ENCODE measurements at places on chromosomes 11 and 22.

DNA sequence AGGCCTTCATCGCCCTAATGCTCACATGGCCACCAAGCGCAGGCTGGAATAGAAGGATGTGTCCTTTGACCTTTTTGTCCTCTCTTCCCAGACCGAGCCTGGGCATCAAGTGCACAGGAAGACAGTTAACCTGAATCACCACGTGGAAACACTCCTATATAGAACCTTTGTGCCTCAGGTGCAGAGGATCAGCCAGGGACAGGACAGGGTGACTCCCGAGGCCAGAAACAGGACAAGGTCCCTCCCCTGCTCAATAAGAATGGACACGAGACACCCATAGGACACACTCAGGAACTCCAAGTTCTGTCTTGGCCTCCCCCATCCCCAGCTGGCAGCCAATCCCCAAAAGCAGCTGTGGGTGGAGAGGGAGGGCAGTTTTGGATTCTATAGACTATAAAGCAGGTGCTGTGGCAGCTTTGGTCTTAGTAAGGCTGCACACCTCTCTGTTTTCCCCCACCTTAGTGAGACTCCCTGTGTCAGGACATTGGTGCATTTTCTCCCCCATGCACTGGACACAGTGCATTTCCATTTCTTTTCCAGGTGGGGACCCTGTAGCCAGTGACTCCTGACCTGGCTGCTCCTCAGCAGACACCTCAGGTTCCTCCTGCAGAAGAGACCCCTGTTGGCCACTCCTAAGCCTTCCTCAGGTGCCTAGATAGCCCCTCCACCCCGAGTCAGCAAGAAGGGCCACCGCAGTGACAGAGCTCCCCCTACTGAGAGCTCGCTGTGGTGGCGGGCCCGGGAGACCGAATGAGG, 43.6 kb upstream of the POU2AF1 start:
- no peak for DNase-seq

DNA sequence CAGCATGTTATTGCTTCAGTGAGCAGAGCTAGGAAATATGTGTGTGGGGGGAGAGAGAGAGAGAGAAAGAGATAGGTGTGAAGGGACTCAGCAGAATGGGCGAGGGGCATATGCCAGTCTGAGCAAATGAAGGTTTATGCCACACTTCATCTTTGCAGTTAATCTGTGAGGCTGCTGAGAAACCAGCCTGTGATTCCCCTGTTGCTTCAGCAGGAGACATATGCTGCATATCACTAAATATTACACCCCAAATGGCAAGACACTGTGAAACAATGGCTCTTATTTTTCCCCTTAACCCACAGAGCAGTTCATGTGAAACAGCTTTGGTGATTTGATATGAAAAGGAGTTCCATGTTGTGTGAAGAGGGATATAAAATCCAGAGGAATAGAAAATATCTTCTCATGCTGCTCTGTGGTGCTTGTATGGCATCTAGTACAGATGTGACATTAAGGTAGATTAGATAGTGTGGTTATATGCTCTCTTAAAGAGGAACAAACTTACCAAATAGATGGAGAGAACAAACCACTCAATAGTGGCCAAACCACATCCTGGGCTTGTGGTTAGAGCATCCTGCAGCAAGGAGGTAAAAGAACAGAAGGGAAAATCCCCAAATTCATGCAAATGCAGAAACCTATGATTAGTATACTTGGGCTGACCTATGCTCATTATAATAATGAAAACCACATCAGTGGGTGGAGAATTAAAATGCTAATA, 864.2 kb downstream of the FAM181B start:
- no peak for DNase-seq

DNA sequence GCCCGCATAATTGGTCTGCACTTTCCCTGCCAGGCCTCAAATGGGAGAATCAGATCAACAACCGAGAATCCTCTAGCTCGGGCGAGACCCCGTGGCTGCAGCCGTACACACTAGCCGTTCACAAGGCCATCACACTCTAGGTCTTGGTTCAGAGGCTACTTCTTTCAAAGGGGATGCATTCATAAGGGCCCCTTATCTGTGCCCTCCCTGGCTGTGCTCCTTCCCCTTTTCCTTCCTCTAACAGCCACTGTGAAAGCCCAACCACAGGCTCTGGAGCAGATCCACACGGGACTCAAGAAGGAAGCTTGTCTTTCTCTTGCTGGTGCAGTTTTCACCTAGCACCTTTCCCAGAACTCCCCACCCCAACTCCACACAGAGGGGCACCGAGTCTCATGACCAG, 24.5 kb downstream of the SMIM38 start:
- no peak for DNase-seq

DNA sequence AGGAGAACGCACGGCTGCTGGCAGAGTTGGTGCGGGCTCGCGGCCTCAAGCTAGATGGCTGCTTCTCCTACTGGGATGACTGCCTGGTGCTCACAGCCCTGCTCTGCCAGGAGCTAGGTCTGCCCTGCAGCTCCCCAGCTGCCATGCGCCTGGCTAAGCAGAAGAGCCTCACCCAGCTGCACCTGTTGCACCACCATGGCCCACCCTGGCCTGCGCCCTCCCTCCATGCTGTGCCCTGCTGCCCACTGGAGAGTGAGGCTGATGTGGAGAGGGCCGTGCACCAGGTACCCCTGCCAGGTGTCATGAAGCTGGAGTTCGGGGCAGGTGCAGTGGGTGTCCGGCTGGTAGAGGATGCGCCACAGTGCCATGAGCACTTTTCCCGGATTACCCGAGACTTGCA, 4.8 kb upstream of the RPS6KB2 start:
- no peak for DNase-seq

DNA sequence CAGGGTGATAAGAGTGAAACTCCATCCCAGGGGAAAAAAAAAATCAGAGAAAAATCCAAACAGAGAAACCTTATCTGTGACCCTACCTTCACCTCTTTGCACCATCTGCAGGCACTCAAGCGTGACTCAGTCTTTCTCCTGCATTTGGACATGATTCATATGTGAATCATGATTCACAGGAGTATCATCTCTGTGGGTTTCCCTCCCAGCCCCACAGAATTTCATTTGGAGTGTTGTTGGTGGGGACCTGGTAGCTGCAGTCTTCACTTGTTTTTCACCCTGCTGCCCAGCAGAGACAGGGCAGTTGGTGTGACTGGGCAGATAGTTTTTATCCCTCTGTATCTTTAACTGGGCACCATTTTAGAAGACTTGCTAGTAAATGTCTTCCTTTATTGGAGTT, 75.7 kb downstream of the DEPDC5 start:
- DNase-seq, result no peak

- DNase-seq, result no peak
Measured at GRCh38 chr11:128809128-128809527, 58.0 kb downstream of the KCNJ1 start.

DNA sequence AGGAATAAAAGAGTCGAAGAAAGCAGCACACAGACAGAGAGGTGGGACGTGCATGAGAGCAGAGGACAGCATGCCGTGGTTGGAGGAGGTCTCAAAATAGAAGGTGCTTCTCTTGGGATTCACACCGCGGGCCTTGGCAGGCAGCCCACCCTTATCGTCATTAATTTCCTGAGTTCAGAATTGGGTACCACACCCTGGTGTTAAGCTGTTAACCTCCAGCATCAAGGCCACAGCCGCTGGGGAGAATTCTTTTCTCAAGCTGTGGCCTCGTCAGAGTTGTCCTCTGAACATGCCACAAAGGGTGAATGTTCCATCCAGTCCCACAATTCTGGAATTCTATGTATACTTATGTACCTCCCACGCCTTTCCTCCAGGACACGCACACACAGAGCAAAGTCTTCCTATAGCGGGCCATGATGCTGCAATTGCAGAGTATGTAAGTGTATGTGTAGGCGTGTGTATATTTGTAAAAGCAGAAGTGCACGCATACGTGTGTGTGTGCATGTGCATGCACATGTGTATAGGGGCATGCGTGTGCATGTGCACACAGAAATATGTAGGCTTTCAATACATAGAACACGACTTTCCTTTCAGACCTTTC, 39.0 kb downstream of the ADAMTS8 start:
- DNase-seq, result no peak

DNA sequence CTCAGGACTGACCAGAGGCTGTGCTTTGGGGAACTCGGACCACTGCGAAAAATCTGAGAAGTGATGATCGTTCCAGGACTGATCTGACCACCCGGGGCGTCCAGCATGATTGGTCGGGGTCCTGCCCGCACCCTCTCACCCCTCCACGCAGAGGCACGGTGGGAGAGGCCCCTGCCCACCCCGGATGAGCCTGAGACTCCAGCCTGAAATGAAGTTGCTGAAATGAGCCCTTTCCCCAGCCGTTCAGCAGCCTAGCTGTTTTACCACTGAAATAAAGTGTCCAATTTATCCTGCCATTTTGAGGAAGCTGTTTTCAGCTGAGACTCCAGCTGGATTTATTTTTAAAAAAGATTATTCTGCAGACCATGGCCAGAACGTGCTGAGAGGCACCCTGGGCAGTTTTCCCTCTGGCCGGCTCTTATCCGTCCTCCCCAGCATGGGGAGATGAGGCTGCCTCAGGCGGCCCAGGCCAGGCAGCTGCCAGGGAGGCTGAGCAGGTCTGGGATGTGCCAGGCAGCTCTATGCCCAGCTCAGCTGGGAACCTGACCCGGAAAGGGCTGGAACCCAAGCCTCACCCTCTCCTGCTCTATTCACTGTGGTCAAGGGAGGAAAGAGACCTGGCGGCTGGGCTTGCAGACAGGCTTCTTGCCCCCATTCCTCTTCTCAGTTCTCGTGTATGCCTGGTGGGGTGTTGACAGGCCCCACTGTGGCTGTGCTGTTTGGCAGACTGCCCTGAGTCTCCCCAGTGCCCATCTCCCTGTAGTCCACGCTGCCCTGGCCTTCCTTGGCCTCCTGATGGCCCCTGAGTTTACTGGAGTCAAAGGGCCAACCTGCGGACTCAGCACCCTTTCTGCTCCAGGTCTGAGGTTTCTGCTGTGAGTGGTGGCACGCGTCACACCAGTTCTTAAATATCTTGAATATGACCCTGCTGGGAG, 161.0 kb upstream of the B3GAT1 start:
- DNase-seq, result no peak

DNA sequence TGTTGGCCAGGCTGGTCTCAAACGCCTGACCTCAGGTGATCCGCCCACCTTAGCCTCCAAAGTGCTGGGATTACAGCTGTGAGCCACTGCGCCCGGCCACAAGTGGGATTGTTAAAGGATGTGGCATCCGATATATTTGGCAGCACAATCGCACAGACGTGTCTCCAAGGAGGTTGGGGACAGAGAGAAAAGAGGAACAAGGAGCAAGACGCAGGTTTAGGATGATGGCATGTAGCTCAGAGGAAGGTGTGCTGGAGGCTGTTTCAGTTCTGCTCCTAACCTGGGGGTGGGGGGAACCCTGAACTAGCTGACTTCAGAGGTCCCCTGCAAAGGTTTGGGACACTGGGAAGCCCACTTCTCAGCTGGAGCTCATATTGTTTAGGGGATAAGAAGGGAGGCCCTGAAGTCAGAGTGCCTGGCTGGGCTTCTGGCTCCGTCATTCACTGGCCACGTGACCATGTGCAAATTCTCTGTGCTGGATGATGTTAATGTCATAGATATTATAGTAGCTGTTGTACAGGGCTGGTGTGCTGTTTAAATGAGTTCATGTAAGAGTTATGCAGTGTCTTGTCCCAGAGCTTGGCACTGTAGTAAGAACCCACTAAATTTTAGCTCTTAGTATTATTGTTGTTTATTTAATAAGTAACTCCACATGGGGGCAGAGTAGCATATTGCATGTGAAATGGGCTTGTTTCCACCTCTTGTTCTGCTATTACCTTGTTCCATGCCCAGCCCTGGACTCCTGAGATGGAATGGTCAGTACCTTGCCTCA, 129.7 kb downstream of the ST3GAL4 start:
- no peak for DNase-seq

DNA sequence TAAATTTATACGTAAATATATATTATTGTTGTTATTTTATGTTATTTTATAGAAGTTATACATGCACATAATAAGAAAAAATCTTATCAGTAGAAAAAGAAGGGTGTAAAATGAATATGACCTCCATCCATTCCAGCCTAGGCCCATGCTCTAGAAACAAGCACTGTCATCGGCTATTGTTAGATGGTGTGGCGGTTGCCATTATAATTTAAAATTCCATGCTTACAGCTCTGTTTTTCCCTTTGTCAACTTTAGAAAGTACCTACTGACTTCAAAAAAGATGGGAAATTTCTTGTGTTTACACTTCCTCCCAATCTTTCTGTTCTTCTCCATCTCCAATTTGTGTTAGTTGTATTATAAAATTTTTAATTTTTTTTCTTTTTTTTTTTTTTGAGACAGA, 61.9 kb upstream of the RDX start:
- no peak for DNase-seq

GRCh38 chr11:8766043-8766987, 83.7 kb downstream of the RPL27A start:
- DNase-seq, result no peak

GRCh38 chr11:34468209-34468841, 29.6 kb downstream of the CAT start:
- DNase-seq, result no peak

GRCh38 chr11:7579361-7579791, 65.6 kb downstream of the PPFIBP2 start:
- DNase-seq, result no peak

- DNase-seq, result no peak
Measured at GRCh38 chr11:36596880-36597279, 1.2 kb downstream of the RAG2 start.

DNA sequence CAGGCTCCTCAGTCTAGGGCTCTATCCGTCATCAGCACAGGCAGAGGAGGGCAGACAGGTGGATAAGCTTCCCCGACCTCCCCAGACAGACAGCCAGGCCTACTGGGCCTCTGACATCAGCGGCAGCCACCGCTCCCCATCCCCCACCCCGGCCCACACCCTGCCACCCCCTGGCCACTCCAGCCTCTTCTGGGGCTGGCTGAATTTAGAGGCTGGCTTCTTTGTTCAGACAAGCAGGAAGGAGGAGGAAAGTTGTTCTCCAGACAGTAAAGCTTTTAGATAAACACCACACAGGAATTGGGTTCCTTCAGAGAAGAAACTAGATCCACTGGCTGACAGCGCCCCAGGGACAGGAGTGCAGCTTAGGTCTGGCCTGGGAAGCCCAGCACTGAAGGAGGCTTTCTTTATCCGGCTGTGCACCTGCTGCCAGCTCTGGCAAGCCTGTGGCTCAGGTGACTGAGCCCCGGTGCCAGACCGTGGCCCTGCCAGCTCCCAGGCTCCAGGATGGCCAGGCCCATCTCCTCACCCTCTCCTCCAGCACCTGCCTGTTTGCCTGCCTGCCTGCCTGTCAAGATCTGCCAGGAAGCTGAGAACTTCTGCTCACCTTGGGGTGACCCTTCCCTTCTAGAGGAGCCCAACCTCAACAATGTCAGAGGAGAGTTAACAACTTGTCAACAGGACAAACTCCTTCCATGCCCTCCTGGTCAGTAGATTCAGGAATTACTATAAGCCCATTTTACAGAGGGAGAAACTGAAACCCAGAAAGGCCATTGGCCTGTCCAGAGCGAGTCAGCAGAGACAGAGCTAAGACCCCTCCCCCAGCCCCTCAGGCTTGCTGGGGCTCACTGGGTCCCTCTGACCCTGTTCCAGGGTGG, 44.0 kb upstream of the KLHL35 start:
- DNase-seq, result peak; percentile 57

DNA sequence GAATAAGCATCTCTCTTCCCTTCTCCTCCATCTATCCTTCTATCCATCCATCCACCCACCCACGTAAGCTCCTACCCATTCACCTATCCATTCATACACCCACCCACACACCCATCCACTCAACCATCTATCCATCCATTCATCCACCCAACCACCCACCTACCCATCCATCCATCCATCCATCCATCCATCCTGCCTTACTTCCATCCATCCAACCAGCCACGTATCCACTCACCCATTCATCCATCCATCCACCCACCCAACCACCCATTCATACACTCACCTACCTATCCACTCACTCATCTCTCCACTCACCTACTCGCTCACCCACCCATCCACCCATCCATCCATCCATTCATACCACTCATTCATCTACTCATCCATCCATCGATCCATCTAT, 13.2 kb downstream of the TNNT3 start:
- no peak for DNase-seq

GRCh38 chr11:12731841-12732336, 57.7 kb downstream of the TEAD1 start:
- no peak for DNase-seq

All from cerebellar nuclear complex (tissue), 1 donor.